ENCODE measurements at places on chromosomes 4 and X.

DNA sequence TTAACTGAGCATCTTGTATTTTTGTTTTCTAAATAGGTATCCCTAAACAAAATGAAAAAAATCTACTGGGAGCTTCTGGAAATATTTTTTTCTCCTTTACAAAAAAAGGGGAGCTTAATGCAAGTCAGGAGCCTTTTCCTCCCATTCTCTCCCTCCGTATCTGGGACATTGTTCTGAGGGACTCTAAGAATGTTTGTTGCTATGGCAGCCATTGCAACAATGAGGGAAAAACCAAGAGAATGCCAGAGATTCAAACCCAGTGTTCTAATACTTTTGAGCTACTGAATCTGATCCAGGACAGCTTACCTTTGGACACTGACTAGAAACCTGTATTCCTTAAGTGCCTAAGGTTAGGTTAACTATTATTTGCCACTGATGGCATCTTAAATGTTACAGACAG, 485.7 kb upstream of the HS3ST1 start:
- DNase-seq: no peak

GRCh38 chr4:182819751-182820150, 97.4 kb downstream of the DCTD start:
- DNase-seq: no peak

DNA sequence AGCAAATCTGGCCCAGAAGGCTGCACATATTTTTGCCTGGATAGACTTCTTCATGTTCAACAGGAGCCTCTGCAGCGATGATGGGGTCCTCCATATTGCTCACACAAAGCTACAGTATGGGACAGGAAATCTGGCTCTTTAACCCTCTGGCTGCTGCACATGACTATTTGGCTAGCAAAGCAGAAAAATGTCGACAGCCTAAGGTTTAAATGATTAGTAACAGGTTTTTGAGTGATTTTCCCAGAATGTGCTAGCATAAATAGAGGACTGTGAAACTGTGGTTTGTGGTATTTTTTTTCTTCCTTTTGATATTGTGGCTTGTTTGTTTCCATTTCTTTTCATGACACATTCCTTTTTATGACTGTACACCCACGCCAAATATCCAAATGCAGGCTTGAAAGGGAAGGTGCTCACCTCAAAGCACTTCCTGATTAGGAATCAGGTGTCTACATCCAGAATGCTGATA, 120.2 kb upstream of the GK2 start:
- no peak for DNase-seq

DNA sequence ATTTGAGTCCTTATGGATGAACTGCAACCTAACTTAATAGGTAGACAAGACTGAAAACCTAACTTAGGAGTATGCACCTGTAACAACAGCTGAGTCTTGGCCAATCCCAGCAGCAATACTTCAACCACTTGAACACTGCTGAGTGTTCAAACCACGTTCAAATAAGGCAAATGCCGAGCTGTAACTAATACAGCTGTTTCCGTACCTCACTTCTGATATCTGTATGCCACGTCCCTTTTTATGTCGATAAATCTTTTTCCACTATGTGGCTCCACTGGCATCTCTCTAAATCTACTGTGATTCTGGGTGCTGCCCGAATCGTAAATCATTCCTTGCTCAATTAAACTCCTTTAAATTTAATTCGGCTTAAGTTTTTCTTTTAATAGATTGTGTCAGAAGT, 459.7 kb downstream of the INPP4B start:
- DNase-seq: no peak

GRCh38 chr4:145879598-145879997, 59.0 kb downstream of the ZNF827 start:
- no peak for DNase-seq

- DNase-seq: no peak
Observed at GRCh38 chr4:32163125-32163524, 1443.0 kb downstream of the PCDH7 start.

DNA sequence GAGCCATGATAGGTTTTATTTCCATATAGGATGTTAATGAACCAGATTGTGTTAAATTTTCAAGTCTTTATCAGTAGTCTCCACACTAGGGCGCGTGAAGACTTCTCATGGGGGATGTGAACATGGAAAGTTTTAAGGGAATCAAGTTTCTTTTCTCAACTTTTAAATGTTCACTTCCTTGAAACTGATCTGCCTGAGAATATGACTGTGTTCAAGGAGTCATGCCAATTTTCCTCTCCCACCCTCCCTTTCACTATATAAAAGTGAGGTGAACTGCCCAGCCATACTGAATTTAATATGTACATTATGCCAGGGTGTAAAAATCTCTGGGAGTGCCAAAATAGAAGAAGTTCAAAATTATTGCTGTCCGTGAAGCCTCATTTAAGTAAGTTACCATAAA, 30.4 kb upstream of the HPGDS start:
- DNase-seq: no peak

- peak; percentile 16 for DNase-seq
Observed at GRCh38 chrX:84046403-84046984, 141.5 kb downstream of the RPS6KA6 start.

GRCh38 chr4:88621763-88622327, 29.6 kb downstream of the HERC3 start:
- no peak for DNase-seq

DNA sequence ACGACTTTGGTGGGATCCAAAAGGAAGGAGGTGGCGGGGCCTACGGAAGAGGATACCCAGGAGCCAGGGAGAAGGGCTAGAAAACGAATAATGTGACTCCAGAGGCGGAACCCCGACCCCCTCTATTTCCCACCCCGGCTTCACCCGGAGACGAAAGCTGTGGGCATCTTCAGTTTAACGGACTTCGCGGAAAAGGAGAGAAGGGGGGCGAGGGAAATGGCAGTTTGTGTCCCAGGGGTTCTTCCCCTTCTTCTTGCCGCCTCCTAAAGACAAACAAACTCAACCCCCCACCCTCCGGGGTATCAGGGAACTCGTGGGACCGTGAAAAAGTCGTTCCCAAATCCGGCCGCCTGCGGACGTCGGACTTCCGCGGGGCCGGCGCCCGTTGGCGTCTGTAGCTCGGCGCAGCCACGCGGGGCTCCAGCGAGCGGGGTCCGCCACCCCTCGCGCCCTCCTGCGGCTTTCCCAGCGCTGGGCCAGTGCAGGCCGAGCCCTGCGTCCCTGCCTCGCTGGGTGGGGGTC, 3.6 kb upstream of the LEF1 start:
- DNase-seq: peak; percentile 33

- no peak for DNase-seq
Observed at GRCh38 chrX:112877771-112878173, 37.1 kb upstream of the AMOT start.
